ENCODE measurements at places on chromosomes 3 and 15.

GRCh38 chr3:197038679-197039462 is 9.3 kb upstream of the MELTF start:
- no peak for DNase-seq

GRCh38 chr3:30513374-30514152 is 92.8 kb upstream of the TGFBR2 start:
- no peak for DNase-seq

- DNase-seq, result no peak
These were observed 18.3 kb downstream of the MSL2 start for GRCh38 chr3:136177876-136178275.

GRCh38 chr15:29935296-29936004 is 113.2 kb upstream of the TJP1 start:
- no peak for DNase-seq

GRCh38 chr3:186110975-186111974 is 2.4 kb upstream of the ETV5 start:
- DNase-seq, result no peak

- no peak for DNase-seq
These were observed 110.2 kb downstream of the ADCY5 start for GRCh38 chr3:123338620-123339061.

- DNase-seq, result no peak
These were observed 295.0 kb upstream of the RASGRP1 start for GRCh38 chr15:38859574-38859973.

GRCh38 chr15:82751308-82751707 is 41.6 kb upstream of the AP3B2 start:
- DNase-seq, result no peak

- no peak for DNase-seq
These were observed 953.8 kb upstream of the GBE1 start for GRCh38 chr3:82715091-82715856.

DNA sequence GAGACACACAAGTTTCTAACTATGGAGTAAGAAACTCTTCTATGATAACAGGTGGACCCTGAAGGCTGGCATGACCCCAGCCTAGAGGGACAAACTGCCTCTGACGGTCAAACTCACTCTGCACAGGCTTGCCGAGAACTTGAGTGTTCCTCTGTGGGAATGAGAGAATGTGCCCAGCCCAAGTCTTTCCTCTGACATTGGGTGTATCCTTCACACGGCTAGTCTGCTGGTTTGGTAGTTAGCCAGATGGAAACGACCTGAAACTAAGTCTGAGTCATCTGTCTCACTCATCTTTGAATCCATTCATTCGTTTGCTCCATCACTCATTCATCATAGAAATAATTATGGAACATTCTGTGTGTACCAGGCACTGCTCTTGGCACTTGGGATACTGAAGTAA is 198.4 kb downstream of the ATP10A start:
- DNase-seq, result no peak

- DNase-seq, result no peak
These were observed 950.1 kb downstream of the DIPK2A start for GRCh38 chr3:144921710-144922109.

- no peak for DNase-seq
These were observed 572.0 kb downstream of the NAALADL2 start for GRCh38 chr3:175430983-175431773.

DNA sequence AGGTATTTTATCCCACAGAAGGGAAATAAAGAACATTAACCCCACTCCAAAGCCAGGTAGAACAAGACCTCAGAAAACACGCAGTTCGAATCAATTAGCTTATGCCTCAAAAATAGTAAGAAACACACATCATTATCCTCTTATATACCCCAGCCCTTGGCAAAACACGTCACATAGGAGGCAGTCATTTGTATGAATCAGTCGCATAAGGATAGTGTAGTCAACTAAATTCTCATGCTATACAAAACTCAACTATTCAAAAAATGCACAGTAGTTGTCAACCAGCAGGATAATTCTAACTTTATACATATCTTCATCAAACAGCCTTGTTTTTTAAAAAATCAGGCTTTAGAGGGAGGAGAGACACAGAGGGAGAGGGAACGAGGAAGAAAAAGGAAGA is 298.4 kb downstream of the FOXP1 start:
- DNase-seq, result no peak

DNA sequence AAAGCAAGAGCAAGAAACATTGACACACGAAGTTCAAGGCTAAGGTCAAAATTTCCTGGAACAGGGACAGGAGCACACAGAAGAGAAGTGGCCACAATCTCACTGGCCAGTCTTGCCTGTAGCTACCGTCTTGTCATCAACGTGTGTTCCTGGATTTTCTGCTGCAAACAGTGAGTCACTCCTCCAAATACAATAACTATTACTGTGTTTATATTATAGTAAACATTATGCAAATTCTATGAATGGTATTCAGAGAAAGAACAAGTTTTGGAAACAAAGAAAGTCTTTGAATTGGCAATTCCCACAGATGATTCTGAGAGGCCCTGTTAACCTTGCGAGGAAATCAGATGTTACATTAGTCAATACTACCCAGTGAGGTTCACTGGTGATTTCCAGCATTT is 220.5 kb downstream of the FAM43A start:
- DNase-seq, result no peak

DNA sequence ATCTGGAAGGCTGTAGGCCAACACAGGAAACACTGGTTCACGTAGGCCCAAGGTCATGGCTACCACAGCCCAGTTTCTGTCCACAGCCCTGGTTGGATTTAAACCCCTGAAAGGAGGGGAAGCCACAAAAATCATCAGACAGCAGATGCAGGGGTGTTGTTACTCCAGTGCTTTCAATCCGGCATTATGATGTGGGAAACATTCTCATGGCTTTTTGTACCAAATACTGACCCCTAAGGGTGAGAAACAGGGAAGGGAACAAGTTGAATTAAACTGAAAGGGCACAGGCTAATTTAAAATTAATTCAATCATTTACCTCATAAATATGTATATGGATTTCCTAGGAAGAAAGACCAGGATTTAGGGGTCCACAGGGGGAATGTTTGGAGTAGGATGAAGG is 375.6 kb downstream of the CTNNB1 start:
- DNase-seq, result no peak

GRCh38 chr15:92817339-92817886 is 82.7 kb upstream of the CHD2 start:
- DNase-seq, result no peak

GRCh38 chr3:146550743-146551510 is 6.5 kb upstream of the PLSCR1 start:
- DNase-seq, result no peak

- DNase-seq, result no peak
These were observed 39.1 kb downstream of the ABHD5 start for GRCh38 chr3:43729707-43730414.

DNA sequence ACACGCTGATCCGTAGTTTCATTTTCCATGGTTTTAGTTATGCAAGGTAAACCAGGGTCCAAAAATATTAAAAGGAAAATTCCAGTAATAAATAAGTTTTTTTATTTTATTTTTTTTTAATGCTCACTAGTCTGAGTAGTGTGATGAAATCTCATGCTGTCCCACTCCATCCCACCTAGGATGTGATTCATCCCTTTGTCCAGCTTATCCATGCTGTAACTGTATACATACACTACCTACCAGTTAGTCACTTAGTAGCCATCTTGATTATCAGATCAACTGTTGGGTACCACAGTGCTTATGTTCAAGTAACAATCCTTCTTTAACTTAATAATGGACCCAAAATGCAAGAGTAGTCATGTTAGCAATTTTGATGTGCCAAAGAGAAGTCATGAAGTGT is 75.2 kb downstream of the ESYT3 start:
- DNase-seq, result no peak

- DNase-seq, result no peak
These were observed 148.1 kb downstream of the KLHL25 start for GRCh38 chr15:85646538-85647091.

GRCh38 chr15:80127911-80128310 is 24.9 kb upstream of the FAH start:
- no peak for DNase-seq

DNA sequence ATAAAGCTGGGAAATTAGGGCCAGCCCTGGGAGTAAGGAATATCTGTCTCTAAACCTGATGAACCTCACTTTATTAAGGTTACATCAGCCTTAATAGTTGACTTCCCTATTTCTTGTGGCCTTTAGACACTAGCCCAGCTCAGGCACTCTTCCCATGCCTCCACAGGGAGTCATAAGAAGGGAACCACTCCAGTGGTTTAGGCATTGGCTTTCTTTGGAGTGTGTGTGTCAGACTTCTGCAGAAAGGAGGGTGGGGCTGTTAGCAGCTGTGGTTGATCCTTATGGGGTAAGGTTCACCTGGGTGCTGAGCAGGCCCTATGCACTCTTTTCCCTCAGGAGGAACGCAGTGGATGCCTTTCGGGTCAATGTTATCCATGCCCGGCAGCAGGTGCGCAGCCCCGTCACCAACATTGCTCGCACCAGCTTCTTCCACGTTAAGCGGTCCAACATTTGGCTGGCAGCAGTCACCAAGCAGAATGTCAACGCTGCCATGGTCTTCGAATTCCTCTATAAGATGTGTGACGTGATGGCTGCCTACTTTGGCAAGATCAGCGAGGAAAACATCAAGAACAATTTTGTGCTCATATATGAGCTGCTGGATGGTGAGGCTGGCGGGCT is 4.0 kb downstream of the AP2M1 start:
- DNase-seq, result no peak

DNA sequence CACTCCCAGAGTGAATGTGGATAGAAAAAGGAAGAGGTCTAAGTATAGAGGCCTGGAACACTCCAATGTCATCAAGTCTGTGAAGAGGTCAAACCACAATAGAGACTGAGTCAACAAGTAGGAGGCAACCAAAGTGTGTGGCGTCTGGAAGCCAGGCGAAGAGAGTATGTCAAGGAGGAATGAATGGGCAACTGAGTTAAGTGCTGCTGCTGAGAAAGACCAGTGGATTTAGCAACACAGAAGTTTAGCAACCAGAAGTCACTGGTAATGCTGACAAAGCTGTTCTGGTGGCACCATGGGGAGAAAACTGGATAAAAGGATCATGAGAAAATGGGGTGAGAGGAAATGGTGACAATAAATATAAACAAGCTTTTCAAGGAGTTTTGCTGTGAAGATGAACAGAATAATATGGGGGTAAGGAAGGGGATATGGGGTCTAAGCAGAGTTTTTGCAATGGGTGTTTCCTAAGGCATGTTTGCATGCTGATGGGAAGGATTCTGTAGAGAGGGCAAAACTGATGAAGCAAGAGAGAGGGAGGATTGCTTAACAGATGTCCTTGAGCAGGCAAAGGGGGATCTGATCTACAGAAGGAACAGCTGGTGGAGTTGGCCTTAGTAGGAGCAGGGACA is 38.4 kb downstream of the PCOLCE2 start:
- no peak for DNase-seq

- no peak for DNase-seq
These were observed 1042.3 kb downstream of the DIPK2A start for GRCh38 chr3:145013931-145014330.

DNA sequence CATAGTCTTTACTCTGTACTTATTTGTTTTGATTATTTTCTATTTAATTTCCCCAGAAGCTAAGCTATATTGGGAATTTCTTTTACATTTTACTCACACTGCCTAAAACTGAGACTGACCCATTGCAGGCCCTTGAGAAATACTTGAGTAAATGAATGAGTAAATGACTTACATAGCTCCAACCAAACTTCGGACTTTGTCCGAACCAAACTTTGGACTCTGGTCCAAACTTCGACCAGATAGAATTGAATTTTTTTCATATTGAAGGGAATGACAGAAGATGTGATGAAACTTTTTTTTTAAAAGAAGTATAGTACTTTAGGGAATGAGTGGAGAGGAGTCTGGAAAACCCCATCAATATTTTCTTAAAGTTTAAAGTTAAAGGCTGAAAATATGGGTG is 75.6 kb upstream of the MYRIP start:
- no peak for DNase-seq

GRCh38 chr3:194730365-194730764 is 44.7 kb downstream of the FAM43A start:
- DNase-seq, result no peak

DNA sequence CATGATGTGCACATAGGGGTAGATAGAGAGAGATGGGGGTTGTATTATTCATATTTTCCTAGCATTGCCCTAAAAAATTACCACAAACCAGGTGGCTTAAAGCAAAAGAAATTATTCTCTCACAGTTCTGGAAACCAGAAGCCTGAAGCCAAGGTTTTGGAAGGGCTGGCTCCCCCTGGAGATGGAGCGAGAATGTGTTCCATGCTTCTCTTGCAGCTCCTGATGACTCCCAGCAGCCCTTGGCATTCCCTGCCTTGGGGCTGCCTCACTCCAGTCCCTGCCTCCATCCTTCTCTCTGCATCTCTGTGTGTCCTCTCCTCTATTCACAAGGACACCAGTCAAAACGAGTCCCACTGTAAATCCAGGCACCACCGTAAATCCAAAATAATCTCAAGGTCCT is 91.5 kb upstream of the FAM174B start:
- DNase-seq, result no peak

DNA sequence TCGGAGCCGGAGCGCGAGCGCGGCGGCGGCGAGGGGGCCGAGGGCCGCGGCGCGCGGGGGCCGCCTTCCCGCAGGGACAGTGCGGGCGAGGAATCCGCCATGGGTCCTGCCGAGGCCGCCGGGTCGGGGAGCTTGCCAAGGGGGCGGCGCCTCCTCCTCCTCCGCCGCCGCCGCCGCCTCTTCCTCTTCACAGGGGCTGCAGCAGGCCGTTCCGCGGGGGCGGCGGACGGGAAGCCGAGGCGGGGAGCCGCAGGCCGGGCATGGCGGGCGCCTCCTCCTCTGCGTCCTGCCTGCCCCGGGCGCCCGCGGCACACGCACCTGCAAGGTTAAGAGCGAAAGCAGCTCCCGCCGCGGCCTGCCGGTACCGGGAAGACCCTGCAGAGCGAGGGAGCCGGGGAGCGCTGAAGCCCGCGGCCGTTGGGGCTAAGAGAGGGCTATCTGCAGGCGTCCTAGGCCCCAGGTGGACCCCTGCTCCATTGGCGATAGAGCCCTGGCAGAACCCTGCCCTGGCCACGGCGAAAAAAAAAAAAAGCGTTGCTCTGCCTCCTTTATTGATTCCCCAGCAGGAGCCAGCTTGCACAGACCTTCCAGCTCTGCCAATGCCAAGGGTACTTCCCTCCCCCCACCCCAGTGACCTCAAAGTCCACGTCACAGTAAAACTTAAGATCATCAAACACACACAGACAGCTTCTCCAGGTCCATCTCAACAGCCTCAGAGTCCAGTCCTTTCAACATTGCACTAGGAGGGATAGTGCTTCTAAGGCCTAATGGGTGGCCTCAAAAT is at the start of gene LYSMD2:
Gene LYSMD2, minus strand, starts transcription at position 134 of the 784 bp plus-strand sequence. Its CDS starts 33 bp downstream, at position 101.
- DNase-seq, result no peak

- DNase-seq, result no peak
These were observed 3.3 kb downstream of the WDR49 start for GRCh38 chr3:167650459-167650858.

- DNase-seq, result no peak
These were observed 9.3 kb downstream of the PXYLP1 start for GRCh38 chr3:141240687-141241615.

- no peak for DNase-seq
These were observed 396.5 kb downstream of the FHIT start for GRCh38 chr3:60854791-60855190.

- DNase-seq, result no peak
These were observed 74.0 kb downstream of the MCF2L2 start for GRCh38 chr3:183354325-183354831.

GRCh38 chr3:30453360-30454039 is 152.9 kb upstream of the TGFBR2 start:
- no peak for DNase-seq

- DNase-seq, result no peak
These were observed at the start of gene CAMKV for GRCh38 chr3:49869525-49870126. Gene CAMKV, minus strand, starts transcription at chr3:49869906. Its CDS starts 7,518 bp downstream, at chr3:49862388.

GRCh38 chr3:179292450-179292849 is 30.4 kb upstream of the ZNF639 start:
- DNase-seq, result no peak

- DNase-seq, result no peak
These were observed 12.0 kb downstream of the CGGBP1 start for GRCh38 chr3:88046766-88047165.
